Sciatic nerve (tissue), 2 donors: ENCODE measurements at places on chromosomes 3 and 15. TPM values are rescaled to one million over a fixed set of nuclear protein-coding genes. Genes with fewer than 3 reads are reported as not detected.

KCNH8 gene
- 2.1 TPM for total RNA-seq

GPR149 gene
- not detected for total RNA-seq

ARIH1 gene
- 175 TPM for total RNA-seq

CLDN18 gene
- 0.09 TPM for total RNA-seq

TAMM41 gene
- 30.6 TPM for total RNA-seq
